ENCODE measurements at places on chromosomes 12 and 14. TPM values are rescaled to one million over a fixed set of nuclear protein-coding genes. Genes with fewer than 3 reads are reported as not detected.

TAS2R42 gene
- total RNA-seq = not detected

NUP107 gene
- 21.7 TPM for total RNA-seq

FGF6 gene
- total RNA-seq = not detected

TMEM179 gene
- total RNA-seq = not detected

RPGRIP1 gene
- total RNA-seq = 0.12 TPM

TMEM30B gene
- 0.12 TPM for total RNA-seq

KLRG1 gene
- 0.26 TPM for total RNA-seq
